ENCODE measurements at places on chromosomes 5 and 9.
A peak's percentile ranks its signal among the peaks of the same experiment; 100 is the strongest.

- no peak for DNase-seq
Measured at GRCh38 chr5:14783691-14784090, 87.9 kb downstream of the ANKH start.

DNA sequence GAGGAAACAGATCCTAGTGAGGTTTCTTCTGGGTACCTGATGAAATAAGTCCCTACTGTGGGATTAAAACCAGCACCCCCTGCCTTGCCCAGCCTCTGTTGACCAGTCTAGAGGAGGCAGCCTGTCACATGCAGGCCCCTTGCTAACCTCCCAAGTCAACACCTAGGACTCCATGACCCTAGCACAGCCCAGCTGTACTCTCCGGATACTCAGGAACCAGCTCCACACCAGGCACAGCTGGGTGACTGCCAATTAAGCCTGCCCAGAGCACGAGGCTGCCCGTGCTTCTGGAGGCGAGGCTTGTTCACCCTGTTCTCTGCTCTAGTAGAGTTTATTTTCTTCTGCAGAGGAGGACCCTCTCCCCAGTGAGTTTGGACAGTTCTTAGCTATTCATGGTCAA is 92.5 kb downstream of the SNX24 start:
- no peak for DNase-seq

DNA sequence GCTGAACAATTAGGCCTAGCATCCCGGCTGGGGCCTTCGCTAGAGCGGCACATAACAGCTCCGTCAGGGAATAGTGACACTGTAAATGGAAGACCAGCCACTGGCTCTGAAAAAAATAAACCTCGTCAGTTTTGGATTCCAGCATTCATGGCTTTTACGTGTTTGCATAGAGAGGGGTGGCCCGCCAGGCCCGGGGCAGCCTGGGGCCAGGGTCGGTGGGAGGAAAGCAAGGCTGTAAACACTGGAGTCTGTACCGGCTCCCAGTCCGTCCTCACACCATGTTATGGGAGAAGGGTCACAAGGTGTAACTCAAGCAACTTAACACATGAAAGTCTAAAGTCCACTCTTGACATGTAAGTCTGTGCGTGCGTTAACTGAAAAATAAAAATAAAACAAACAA is 11.2 kb downstream of the CCNI2 start:
- no peak for DNase-seq

DNA sequence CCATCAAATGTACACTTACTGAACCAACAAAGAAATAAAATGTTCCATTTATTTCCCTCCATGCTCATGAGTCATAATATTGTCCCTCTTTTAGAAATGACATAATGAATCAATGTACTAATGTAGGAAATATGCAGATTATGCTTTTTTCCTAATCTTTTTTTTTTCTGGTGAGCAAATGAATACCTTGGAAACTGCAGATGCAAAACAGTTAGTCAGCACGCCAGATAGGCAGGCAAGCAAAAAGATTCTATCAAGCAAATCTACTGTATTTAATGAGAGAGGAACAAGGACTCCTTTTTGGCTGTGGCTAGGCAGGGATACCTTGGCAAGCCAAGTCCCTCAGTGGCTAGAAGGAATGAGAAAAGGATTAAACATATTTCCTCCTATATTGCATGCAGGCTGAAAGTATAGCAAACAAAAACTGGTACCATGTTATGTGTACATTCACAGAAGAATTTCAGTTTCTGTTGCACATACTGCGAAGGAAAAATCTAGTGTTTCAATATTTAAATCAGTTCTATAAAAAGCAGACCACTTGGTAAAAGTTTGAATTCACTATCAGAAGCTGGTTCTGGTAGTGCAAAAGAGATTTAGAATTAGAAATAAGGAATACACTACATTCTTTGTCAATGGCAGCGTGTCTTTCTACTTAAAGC is 605.4 kb downstream of the TLE1 start:
- DNase-seq = no peak

DNA sequence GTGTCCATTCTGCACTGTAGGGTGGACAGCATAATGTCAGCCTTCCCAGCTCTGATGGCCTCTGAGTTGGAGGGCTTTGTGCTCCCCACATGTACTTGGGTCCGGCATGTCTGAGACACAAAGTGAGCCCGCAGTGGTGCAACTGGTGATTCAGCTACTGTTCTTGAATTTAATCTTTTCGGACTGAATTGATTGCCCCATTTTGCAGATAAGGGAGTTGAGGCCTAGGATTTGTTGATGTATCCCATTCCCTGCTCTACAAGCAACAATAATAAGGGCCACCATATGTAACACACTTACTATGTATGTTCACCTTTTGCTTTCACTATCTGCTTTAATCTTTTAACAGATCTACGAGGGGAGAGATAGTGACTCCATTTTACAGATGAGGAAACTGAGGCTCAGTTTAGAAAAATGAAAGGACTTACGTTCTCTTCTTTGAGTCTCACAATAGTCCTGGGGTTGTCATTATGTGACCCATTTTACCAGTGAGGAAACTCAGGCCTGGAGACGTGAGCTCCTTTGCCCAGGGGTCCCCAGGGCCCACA is 4.5 kb downstream of the GSN start:
- no peak for DNase-seq

- DNase-seq = no peak
Measured at GRCh38 chr5:134965271-134965825, 2.4 kb upstream of the CATSPER3 start.

- DNase-seq = no peak
Measured at GRCh38 chr9:39588500-39589137, 233.2 kb downstream of the SPATA31A1 start.

DNA sequence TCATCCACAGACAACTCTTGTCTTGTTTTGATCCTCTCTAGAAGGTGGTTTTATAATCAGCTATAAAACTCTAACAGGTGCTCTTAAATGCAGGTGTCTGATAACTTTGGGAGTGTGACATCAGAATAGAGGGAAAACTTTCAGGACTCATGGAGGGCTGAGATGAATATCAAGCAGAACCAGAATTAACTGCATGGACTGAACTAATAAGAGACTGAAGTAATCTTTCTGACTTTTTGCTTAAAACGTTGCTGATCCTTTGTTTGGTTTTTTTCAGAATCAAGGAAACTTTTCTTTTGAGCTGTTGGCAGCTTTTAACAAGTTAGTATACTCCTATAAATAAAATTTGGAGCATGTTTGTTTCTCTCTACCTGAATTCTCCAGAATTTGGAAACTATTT is 2.3 kb upstream of the OR2V2 start:
- no peak for DNase-seq

DNA sequence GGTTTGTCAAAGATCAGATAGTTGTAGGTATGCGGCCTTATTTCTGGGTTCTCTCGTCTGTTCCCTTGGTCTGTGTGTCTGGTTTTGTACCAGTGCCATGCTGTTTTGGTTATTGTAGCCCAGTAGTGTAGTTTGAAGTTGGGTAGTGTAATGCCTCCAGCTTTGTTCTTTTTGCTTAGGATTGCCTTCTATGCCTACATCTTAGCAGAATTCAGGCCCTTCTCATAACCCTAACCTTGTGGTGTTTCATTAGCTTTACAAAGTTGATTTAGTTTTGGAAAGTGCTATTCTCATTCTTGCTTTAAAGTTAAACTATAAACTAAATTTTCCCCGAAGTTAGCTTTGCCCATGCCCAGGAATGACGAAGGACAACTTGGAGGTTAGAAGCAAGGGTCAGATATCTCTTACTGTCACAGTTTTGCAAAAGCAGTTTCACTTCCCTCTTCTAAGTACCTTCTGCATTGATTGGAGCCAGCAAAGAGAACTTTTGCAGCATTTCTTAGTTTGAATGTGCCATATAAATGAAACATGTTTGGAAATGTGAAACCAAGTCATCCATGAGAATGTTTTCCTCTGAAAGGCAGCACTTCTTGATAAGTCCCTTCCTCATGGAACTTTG is 274.3 kb upstream of the DMRT1 start:
- DNase-seq = no peak

GRCh38 chr9:109107402-109108240 is 12.1 kb downstream of the TMEM245 start:
- no peak for DNase-seq

- no peak for DNase-seq
Measured at GRCh38 chr5:174273325-174273724, 227.8 kb downstream of the NSG2 start.

GRCh38 chr5:96340357-96340756 is 92.7 kb downstream of the PCSK1 start:
- no peak for DNase-seq

GRCh38 chr5:16497546-16497945 is 31.9 kb upstream of the ZNF622 start:
- no peak for DNase-seq

- DNase-seq = peak; percentile 81
Measured at GRCh38 chr5:174045470-174046025, at the start of gene NSG2. NSG2 (plus strand) TSS chr5:174045706; CDS start chr5:174046756, 1,050 bp downstream.

GRCh38 chr5:72305194-72306142 is 14.6 kb downstream of the MRPS27 start:
- DNase-seq = no peak

DNA sequence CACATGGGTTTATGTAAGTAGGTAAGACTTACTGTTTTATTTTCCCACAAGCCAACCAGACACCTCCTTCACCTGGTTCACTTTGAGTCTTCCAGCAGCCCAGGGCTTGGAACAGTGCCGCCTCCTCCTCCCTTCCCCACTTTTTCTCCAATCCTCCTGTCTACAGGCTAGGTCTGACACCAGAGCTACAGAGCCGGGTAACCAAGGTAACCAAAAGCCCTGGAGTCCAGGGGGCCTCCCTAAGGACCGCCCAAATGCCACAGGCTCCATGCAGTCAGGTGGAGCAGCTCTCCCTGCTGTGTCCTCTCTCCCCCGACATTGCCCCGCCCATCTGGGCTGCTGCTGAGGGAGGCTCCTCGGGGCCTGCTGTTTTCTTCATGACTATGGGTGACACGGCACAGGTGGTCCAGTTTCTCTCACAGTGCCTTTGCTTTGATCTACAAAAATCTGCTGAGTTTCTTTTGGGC is 138.0 kb upstream of the EFNA5 start:
- DNase-seq = peak; percentile 61

DNA sequence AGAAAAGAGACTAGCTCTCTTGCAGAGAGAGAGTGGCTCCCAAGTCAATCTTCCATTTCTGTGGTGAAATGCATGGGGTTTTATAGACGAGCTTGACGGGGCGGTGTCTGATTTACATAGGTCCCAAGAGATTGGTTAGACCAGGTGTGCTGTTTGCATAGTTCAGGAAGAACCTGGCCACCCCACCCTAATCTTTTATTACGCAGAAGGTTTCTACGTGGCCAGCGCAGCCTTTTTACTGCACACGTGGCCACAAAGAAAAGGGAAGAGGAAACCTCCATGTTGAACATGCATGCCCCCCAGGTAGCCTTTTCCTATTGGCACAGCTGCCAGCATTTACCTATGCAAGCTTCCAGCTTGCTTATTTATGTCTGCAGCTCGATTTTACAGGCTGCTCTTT is 92.1 kb downstream of the CAVIN4 start:
- DNase-seq = no peak

- no peak for DNase-seq
Measured at GRCh38 chr9:91789941-91790340, 160.1 kb downstream of the ROR2 start.

DNA sequence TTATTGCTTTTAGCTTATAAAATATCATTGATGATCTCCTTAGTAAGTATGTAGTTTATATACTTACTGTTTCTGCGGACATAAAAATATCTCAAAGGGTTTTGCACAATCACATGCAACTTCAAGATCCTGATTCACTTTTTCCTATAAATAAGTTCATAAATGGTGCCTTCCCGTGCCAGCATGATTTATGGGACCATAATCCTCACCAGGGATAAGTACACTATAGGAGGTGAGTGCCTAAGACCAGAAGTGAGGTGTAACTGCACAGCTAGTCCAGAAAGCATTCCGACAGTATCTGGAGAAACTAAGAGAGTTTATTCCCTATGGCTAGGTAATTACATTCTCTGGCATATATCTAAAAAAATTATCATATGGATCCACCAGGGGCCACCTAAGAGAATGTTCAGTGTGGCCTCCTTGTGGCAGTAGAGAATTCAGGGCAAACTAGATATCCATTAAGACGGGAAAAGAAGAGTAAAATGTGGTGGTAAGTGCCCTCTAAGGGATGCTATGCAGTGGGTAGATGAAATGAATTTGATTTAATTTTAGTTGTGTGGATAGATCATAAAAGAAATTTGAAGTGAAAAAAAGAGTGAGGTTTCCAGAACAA is 402.5 kb upstream of the SLC24A2 start:
- no peak for DNase-seq

GRCh38 chr5:167877114-167877722 is 414.2 kb upstream of the WWC1 start:
- no peak for DNase-seq

- no peak for DNase-seq
Measured at GRCh38 chr5:73344835-73345234, 103.7 kb downstream of the FOXD1 start.

- DNase-seq = no peak
Measured at GRCh38 chr5:3034449-3034848, 283.0 kb upstream of the IRX2 start.

GRCh38 chr5:107887166-107887943 is 216.6 kb upstream of the EFNA5 start:
- no peak for DNase-seq

DNA sequence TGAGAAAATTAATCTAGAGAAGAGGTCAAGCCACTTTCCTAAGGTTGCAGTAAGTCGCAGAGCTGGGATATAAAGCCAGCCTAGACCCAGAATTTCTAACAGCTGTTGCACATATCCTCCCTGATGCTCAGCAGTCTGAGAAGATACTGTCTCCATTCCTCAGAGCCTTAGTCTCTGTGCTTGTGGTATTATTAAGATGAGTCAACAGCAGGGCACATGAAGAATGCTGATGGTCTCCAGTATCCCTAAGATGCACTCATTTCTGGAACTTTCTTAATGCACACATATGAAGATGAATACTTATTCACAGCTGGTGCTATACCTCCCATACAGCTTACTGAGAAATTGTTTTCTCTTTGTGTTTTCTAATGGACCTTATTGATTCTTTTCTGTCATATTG is 32.5 kb downstream of the SGCD start:
- no peak for DNase-seq

GRCh38 chr9:88746029-88746742 is 211.2 kb downstream of the NXNL2 start:
- DNase-seq = no peak

- DNase-seq = no peak
Measured at GRCh38 chr9:37037503-37038301, 3.6 kb upstream of the PAX5 start.

DNA sequence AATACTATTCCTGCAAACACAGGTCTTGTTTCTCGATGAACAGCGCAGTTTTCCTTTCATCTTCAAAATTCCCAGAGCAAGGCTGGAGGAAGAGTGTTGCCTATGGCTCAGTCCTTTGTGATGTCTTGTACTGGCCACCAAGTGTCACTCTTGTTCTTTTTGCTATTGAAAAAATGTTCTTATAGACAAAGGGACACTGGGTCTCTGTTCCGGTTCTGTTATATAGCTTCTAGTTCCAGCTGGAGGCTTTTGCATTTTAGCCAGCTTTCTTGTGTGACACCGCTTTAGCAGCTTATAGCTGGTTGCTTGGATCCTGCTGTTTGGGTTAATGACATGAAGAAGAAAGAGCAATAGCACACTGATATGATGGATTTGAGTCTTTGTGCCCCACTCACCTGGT is 343.7 kb upstream of the KCNN2 start:
- no peak for DNase-seq

Measured in left renal cortex interstitium (tissue), 4 donors.